Glutamatergic neuron (in vitro differentiated cells): ENCODE measurements at places on chromosomes 5 and 9.

DNA sequence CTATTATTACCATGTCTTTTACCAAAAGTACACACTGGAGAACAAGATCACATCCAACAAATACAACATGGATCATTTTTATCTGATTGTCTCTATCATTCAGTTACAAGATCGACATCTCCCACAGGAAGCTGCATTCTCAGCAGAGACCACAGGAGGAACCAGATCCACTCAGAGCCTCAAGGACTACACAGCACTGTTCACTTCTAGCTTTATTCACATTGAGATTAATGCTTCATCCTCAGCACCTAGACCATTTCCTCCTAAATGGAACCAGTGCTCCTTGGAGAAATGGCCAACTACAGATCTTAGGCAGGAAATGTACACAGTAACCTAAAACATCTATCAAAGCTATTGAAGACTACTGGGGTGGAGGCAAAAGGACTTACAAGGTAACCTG lies 13.3 kb upstream of the C5orf15 start:
- DNase-seq, result no peak

GRCh38 chr9:21450733-21451394 lies 10.6 kb downstream of the IFNA1 start:
- DNase-seq, result no peak

DNA sequence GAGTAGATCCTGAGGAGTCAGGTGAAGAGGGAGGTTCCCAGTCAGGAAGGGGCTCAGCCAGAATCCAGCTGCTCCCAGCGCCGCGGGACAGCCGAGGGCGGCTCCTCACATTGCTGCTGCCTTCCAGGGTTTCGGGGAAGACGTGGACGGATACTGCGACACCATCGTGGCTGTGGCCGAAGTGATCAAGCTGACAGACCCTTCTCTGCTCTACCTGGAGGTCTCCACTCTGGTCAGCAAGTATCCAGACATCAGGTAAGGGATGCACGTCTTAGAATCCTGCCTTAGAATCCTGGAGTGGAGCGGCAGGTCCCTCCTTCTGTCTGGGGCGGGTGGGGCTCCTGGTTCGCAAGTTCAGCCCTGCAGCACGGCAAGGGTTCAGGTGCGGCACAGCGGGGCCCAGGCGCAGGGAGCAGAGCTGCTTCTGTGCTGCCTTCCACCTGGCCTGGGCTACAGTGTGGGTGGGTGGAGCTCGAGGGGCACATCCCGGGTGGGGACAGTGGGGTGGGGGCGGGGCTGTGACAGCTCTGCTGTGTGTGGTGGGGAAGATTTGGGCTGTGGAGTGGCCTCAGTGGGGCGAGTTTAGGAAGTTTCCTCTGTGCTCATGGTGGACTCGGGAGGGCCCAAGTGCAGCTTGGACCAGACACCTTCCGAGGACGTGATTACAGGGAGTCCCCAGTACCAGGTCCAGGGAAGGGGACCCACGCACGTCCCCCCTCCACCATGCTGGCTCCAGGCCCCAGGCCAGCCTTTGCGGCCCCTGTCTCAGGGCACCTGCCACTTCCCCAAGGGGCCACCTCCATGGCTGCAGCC lies 22.8 kb downstream of the EXOC3 start:
- peak; percentile 9 for DNase-seq

DNA sequence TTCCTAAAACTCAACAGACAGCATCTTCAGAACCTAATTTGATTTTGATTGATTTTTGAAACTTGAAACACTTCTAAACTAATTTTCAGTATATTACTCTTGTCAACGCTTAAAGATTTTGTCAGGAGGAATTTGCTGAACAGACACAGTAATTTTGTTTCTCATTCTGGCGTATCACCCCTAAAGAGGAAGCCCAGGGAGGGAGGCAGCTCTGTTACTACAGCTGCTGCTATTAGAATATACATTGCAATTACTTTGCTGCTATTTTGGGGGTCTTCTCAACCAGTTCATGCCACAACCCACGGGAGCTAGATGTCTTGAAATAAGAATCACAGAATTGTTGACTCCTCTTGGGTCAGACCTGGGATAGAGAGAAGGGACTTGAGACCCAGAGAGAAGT lies 122.6 kb downstream of the TLR4 start:
- no peak for DNase-seq

DNA sequence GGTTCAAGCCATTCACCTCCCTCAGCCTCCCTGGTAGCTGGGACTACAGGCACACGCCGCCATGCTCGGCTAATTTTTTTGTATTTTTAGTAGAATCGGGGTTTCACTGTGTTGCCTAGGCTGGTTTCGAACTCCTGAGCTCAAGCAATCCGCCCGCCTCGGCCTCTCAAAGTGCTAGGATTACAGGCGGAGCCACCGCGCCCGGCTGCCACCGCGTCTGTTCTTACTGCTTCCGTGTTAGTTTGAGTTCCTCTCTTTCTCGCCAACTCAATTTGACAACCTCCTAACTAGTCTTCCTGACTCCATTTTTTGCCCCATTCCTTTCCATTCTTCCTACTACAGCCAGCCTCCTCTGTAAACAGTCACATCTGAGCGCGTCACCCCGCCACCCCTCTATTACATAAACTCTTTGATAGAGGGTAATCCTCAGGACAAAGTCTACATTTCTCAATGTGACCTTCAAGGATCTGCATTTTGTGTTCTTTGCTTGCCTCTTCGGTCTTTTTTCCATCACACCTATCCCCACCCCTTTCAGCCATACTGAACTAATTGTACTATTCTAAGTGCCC lies 88.6 kb upstream of the IL6ST start:
- no peak for DNase-seq

GRCh38 chr5:163772241-163772640 lies 266.8 kb downstream of the MAT2B start:
- no peak for DNase-seq

- DNase-seq, result no peak
Measured at GRCh38 chr9:89779405-89780203, 174.8 kb downstream of the GADD45G start.

GRCh38 chr5:36156121-36156601 lies 4.2 kb downstream of the SKP2 start:
- peak; percentile 30 for DNase-seq

- DNase-seq, result no peak
Measured at GRCh38 chr9:136587145-136587943, 41.5 kb upstream of the NOTCH1 start.

- DNase-seq, result no peak
Measured at GRCh38 chr9:136901516-136902258, 15.4 kb downstream of the TRAF2 start.

GRCh38 chr5:81726297-81726696 lies 24.6 kb downstream of the SSBP2 start:
- DNase-seq, result no peak

- DNase-seq, result no peak
Measured at GRCh38 chr5:147413266-147413665, 96.6 kb downstream of the DPYSL3 start.

- DNase-seq, result peak; percentile 21
Measured at GRCh38 chr9:130897848-130898551, 1.4 kb upstream of the QRFP start.

- no peak for DNase-seq
Measured at GRCh38 chr5:14109041-14109747, 33.9 kb upstream of the TRIO start.

GRCh38 chr9:93059715-93060578 lies 1.4 kb downstream of the SUSD3 start:
- no peak for DNase-seq

DNA sequence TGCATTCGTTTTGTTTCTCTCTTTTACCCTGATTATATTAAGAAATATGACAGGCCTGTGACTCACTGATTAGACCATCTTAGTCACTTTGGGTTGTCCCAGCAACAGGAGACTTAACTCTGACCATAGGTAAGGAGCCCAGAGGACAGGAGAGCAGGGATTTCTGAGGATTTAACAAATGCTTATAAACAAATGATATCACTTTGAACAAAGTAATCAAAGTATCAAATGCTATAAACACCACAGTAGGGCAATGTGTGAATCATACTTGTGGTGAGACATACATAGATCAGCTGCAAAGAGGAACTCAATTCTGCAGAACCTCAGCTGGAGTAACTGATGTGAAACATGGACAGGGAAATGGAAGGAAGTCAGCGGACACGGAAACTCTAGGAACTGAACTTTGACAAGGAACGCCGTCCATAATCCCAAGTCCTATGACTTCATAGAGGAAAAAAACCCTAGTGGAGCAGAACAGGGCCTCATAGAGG lies 190.6 kb upstream of the MSX2 start:
- DNase-seq, result no peak

GRCh38 chr9:98590101-98590500 lies 118.6 kb downstream of the GABBR2 start:
- DNase-seq, result no peak

DNA sequence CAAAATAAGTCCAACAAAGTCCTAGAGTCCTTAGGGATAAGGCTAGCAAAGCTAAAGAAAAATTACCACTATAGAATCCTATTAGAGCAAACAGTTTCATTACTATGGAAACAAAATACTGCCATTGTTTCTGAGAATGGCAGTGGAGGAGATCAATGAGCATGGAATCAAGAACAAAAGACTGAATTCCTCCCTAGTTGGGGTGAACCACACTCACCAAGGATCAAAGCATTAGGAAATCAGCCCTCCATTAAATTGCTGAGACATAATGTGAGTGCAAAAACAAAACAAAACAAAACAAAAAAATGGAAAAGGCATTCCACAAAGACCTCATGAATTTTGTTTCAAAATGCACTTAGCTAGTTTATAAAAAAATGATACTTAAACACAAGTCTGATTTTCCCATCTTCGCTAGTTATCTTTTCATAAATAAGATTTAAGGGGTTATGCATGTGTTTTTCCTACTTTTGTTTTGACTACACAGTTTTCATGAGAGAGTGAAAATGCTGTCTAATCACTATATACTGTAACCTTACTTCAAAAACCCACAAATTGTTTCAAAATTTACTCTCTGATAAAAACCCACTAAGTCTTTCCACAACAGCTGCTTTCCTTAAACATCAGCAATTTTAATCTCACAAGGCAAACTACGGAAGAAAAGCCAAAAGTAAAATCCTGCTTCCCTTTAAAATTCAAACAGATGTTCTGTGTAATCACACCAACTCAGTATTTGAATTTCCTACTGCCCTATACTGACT lies 9.7 kb downstream of the SERINC5 start:
- DNase-seq, result no peak

GRCh38 chr9:123527981-123528380 lies 172.0 kb downstream of the CRB2 start:
- DNase-seq, result no peak
